Kidney (tissue), 22 donors: ENCODE measurements at places on chromosomes 2 and 18.

DNA sequence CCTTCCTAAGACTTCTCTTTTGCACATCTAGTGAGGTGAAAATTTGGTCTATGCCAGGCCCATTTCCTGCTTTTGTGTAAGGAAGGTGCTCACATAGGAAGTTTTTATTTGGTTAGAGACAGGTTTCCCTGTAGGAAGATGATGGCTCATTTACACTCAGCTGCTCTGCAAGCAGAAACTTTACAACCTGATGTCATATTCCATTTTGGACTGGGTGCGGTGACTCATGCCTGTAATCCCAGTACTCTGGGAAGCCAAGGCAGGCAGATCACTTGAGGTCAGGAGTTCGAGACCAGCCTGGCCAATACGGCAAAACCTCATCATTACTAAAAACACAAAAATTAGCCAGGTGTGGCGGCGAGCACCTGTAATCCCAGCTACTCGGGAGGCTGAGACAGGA, 35.8 kb downstream of the CASP10 start:
- no peak for DNase-seq

- DNase-seq, result peak; percentile 51
Observed at GRCh38 chr2:12982149-12982584, 265.4 kb downstream of the TRIB2 start.

DNA sequence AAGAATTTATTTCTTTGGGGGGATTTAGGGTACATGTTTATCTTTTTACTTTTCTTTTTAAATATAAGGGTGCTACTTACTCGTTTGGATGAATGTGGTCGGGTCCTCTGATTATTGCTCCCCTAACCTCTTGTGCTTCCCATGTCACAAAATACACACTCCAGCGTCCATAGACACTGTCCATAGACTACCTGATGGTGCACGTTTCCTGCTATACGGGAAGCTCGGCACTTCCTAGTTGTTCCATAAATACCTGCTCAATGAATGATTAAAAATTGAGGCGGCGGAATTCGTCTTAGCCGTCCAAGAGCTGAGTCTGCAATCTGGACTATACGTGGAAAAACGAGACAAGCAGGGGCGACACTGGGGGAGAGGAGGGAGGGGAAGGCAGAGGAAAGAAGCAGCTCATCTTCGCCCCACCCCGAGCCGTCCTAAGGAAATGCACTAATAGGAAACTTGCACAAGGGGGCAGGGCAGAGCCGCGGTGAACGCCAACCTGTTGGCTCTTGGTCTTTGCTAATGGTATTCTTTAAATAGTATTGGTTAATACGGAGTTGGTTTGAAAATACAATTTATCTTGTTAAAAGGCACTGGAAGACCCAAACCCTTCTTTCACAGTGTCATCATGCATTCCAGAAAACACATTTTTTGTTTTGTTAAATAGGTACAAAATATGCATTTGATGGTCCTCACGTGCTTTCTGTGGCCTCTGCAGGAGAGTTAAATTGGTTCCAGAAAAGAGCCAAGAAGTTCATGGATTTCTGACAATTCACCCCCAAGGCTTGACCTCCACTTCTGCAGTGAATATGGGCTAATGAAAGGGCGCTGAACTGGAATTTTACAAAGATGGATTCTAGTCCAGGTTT, 73.0 kb upstream of the KCTD1 start:
- DNase-seq, result no peak

DNA sequence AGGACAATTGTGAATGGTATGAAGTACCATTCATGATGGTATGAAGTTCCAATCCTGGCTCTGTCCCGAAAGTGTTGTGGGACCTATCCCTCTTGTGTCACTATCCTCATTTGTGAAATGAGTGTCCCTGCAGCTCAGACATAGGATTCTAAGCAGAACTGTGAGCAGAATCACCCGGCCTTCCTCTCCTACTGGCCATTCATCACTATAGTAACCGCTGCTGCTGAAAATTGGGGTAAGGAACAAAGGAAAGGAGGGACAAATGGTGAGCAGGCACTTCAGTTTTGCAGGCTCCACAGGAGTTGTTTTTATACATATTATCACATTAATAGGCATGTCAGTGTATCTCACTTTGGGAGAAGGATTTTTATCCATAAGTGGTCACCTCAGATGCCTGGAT, 27.4 kb downstream of the SMYD1 start:
- DNase-seq, result no peak

- DNase-seq, result peak; percentile 81
Observed at GRCh38 chr18:76495435-76496193, 572 bp upstream of the ZNF516 start.

GRCh38 chr2:3466966-3467365, 52.4 kb downstream of the ADI1 start:
- DNase-seq, result no peak

DNA sequence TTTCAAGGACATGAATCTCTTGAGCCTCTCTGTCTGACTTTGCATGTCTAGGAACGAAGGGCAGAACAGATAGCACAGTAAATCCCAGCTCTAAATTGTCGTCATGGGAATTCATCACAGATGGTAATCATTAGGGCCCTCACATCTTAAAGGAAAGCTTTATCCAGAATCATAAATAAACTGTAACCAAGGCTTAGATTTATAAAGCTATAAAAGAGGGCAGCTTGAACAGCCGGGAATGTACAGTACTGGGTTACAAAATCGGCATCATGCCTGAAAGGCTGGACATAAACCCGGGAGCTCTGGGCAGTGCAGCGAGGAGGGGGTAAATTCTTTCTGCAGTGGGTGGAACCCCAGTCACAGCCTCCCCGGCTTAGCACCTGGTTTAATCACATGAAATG, 144.4 kb downstream of the GFPT1 start:
- no peak for DNase-seq

- DNase-seq, result no peak
Observed at GRCh38 chr2:21804151-21804550, 680.4 kb downstream of the TDRD15 start.

DNA sequence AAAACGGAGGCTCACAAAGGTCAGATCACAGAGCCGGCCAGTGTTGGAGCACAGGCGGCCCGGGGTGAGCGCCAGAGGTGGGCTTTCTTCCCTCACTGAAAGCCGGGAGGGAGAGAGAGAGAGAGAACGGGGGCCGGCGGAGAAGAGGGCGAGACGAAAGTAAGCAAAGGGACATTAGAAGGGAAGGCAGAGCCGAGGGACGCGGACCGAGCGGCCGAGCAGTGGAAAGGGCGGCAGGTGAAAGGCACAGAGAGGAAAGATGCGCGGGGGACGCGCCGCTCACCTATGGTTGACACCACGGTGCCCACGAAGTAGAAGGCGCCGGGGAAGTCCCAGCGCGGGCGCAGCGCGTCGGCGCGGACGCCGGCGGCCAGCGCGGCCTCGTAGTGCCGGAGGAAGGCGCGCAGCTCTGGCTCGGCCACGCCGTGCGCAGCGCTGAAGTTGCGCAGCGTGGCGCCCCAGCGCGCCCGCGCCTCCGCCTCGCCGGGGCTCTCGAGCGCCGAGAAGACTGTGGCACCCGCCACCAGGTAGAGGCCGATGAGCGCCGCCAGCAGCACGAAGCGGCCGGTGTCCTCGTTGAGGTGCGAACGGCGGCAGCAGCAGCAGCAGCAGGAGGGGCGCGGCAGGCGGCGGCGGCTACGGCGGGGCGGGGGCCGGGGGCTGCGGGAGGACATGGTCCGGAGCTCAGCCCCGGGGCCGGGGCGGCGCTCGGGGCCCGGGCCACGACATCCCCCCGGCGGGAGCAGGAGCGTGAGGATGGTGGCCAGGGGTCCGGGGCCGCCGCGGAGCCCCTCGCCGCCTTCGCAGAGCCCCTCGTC, 166.9 kb downstream of the MSH2 start:
- DNase-seq, result no peak

- no peak for DNase-seq
Observed at GRCh38 chr2:223901854-223902253, 43.3 kb downstream of the WDFY1 start.

DNA sequence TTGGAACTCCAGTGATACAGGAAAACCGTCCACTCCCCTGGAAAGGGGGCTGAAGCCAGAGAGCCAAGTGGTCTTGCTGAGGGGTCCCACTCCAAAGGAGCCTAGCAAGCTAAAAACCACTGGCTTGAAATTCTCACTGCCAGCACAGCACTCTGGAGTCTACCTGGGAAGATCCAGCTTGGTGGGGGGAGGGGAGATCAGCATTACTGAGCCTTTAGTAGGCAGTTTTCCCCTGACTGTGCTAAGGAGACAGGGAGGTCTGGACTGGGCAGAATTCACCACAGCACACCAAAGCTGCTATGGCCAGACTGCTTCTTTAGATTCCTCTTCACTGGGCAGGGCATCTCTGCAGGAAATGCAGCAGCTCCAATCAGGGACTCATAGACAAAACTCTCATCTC, 510.7 kb upstream of the LRRTM1 start:
- DNase-seq, result no peak

- DNase-seq, result peak; percentile 77
Observed at GRCh38 chr2:1744446-1745170, at the start of gene PXDN. PXDN (minus strand) TSS chr2:1744515; CDS start chr2:1744455, 60 bp downstream.

- DNase-seq, result no peak
Observed at GRCh38 chr2:112239862-112240261, 15.0 kb downstream of the ZC3H8 start.

DNA sequence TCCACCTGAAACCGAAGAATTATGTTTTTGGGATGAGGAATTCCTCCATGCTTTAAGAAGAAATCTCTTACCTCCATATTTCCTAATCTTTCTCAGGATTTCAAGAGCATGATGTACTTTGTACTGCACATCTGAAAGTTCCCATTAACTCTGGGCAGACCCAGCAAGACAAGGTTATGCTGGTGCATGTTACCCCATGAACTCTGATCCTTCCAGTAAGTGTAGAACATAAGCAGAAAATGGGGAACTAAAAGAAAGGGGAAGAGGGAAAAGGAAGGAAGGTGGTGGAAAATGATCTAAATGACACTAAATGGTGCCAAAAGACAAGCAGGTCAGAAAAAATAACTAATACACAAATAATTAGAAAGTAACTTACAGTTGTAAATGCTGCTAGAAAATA, 50.7 kb downstream of the STRN start:
- DNase-seq, result peak; percentile 3

DNA sequence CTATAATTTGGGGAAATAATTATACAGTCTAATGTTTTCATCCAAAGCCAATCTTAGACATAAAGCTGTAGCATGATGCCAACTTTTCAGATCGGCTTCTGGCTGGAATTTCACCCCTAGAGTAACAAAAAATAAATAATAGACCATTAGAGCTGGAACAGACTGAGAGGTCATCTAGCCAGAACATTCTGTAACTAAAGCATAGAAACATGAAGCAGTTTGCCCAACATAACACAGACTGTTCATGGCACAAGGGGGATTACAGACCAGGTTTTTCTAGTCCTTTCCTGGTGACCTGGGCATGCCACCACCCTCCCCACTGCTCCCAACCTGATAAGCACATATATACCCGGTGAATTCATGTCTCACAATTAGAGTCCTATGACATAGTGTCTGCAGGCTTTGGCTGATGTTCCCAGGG, 116.4 kb upstream of the PPP1CB start:
- no peak for DNase-seq

- DNase-seq, result no peak
Observed at GRCh38 chr18:76943542-76944339, 121.4 kb downstream of the ZNF236 start.

DNA sequence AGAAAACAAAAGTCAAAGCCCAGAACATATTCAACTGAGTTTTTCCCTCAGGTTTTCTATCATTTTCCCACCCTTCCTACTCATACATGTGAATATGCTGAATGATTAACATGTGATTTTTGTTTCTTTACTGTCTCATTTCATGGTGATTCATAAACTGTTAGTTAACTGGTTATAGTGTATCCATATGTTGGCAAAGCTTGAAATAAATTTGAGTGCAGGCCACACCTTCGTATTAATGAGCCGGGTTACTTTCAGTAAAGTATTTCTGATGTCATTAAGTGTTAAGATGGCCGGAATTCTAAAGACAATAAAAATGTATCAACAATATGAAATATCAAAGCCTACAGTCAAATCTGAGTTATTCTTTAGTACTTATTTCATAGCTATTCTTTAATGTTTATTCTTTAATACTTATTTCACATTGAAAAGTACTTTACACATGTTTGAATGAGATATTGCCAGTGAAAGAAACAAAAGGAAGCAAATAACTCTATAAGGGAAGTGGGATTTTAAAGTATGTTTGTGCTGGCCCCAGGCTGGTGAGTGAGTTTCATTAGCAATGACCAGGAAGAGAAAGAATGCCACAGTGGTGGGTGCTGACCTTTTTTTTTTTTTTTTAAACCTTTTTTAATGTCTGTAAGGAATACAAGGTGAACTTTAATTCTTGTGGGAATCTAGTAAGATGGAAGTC, 178.6 kb downstream of the NEDD4L start:
- no peak for DNase-seq

DNA sequence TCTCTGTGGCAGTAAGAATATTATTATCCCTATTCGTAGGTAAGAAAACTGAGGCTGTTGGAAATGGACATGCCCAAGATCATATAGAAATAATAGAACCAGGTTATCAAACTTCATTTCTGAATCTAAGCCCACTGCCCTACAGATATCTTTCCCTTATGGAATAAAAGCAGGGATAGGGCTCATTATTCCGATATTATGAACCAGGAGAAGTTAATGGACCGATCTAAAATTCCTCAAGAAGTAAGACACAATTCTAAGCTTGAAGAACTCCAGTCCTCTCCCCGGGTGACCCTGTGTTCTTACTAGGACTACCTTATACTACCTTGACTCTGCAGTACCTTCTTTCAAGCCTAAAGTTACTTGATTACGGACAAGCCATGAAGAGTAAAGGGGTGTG, 8.4 kb upstream of the MYCN start:
- no peak for DNase-seq

DNA sequence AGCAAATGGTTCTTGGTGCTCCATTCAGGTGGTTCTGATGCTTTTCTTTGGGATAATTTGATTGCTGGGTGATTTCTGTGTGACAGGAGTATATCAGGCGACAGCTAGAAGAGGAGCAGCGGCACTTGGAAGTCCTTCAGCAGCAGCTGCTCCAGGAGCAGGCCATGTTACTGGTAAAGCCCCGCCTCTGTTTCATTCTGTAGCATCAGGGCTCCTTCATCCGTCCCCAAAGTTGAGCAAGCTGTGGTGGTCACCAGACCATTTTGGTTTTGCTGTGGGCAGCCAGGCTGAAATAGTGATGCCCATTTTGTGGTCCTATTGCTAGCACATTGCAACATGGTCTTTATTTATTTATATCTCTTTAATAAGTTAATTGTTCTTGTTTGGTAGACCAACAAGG, 132.8 kb upstream of the IL1R2 start:
- no peak for DNase-seq

DNA sequence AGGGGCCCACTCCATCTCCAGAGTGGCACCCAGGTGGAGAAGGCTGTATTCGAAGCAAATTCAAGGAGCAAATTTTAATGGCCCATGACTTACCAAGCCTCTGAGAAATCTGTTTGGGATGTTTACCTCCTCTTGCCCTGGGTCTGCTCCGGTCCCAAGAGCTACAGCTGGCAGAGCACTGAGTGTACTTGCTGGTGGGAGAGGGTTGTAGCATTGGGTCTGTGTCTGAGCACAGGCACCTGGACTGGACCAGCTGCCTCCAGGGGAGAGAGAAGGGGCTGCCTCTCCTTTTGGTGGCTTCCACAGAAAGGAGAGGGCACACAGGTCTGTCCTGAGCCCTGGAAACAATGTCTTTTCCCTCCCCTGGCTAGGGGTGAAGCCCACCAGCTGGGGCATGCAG, 9.8 kb downstream of the EN1 start:
- DNase-seq, result no peak
